HCT116 (cell line): ENCODE measurements at places on chromosomes 5 and 9. TPM values are rescaled to one million over a fixed set of nuclear protein-coding genes. Genes with fewer than 3 reads are reported as not detected.

PPP1R26 gene
- 32.0 TPM for total RNA-seq

DNA sequence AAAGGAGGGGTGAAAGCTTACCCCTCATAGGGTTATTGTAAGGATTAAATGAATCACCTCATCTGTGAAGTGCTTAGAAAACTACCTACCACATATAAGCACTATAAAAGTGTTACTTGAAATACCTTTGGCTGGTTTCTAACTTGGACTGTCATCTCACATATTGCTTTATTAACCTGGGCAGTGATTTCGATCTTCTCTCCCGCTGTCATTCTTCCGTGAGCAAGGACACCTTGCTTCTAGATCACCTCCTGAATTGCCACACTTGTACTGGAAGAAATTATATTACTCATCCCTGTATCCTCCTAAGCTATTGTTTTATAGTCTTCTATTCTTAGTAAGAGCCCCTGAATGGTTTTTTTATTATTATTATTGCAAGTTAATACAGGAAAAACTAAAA is 34.0 kb upstream of the GRAMD2B start:
- DNase-seq: no peak
- no peaks in the 10 kb centered on the region for H3K36me3 ChIP-seq
- H3K4me1 ChIP-seq: peaks cover 15% of the 10 kb centered on the region
- H3K4me3 ChIP-seq: no peak overlapping the region
- H3K27ac ChIP-seq: no peak overlapping the region

DNA sequence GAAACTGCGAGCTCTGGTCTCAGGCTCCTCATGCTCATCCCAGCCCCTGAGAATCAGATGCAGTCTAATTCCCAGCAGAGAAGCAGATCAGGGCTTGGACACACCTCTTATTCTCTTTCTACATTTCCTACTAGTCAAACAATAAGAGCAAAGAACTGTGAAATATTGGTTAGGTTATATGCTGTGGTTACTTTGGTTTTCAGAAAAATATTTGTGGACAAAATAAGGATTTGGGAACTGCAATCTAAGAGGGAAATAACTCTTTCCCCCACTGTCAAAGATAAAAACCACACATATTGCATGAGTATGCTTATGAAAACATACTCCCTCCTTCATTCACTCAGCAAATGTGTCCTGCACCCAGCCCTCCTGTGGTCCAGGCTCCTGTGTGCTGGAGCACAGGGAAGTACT is 164.5 kb upstream of the S1PR3 start:
- DNase-seq: no peak
- no peaks in the 10 kb centered on the region for H3K4me1 ChIP-seq
- no peak overlapping the region for H3K27ac ChIP-seq
- H3K36me3 ChIP-seq: no peaks in the 10 kb centered on the region
- H3K4me3 ChIP-seq: no peak overlapping the region

FCN2 gene
- not detected for total RNA-seq

GRCh38 chr5:149227168-149227826 is 44.4 kb upstream of the AFAP1L1 start:
- no peak overlapping the region for H3K4me3 ChIP-seq
- DNase-seq: peak; percentile 57
- H3K27me3 ChIP-seq: no peaks in the 10 kb centered on the region

GRCh38 chr9:6426117-6426516 is 13.1 kb downstream of the UHRF2 start:
- DNase-seq: no peak
- H3K36me3 ChIP-seq: no peaks in the 10 kb centered on the region
- no peaks in the 10 kb centered on the region for H3K27me3 ChIP-seq
- no peak overlapping the region for H3K4me3 ChIP-seq

DNA sequence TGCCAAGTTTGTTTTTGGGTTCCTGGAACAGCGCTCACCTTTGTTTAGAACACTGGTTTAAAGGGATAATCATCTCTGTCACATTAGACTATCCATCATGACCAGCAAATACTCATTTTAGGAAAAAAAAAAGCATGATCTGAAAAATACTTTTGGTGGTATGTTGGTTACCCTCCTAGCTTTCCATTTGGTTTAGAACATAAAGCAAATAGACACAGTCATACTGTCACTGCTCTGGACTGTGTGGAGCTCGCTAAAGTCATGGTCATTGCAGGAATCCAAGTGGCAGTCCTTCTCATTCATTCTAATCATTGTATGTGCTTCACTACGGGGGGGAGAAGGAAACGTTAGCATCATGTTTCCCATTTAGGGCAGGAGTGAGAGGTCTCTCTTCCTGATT is 83.5 kb downstream of the PIK3R1 start:
- H3K27ac ChIP-seq: no peak overlapping the region
- H3K4me3 ChIP-seq: no peak overlapping the region
- DNase-seq: no peak
- no peaks in the 10 kb centered on the region for H3K27me3 ChIP-seq
- 0 out of 2 replicates have a peak, but pooled peaks cover 7% of the 10 kb centered on the region for H3K36me3 ChIP-seq
